ENCODE measurements at places on chromosomes 3 and 15. TPM values are rescaled to one million over a fixed set of nuclear protein-coding genes. Genes with fewer than 3 reads are reported as not detected.

GRCh38 chr3:71243229-71243628 is 340.3 kb downstream of the FOXP1 start:
- H3K36me3 ChIP-seq = no peaks in the 10 kb centered on the region
- no peak overlapping the region for H3K4me3 ChIP-seq
- H3K27ac ChIP-seq = no peak overlapping the region
- H3K27me3 ChIP-seq = peaks cover 2% of the 10 kb centered on the region
- no peaks in the 10 kb centered on the region for H3K4me1 ChIP-seq

- no peaks in the 10 kb centered on the region for H3K36me3 ChIP-seq
- DNase-seq = no peak
- H3K4me3 ChIP-seq = no peak overlapping the region
Observed at GRCh38 chr15:69713726-69714559, 261.3 kb downstream of the RPLP1 start.

DNA sequence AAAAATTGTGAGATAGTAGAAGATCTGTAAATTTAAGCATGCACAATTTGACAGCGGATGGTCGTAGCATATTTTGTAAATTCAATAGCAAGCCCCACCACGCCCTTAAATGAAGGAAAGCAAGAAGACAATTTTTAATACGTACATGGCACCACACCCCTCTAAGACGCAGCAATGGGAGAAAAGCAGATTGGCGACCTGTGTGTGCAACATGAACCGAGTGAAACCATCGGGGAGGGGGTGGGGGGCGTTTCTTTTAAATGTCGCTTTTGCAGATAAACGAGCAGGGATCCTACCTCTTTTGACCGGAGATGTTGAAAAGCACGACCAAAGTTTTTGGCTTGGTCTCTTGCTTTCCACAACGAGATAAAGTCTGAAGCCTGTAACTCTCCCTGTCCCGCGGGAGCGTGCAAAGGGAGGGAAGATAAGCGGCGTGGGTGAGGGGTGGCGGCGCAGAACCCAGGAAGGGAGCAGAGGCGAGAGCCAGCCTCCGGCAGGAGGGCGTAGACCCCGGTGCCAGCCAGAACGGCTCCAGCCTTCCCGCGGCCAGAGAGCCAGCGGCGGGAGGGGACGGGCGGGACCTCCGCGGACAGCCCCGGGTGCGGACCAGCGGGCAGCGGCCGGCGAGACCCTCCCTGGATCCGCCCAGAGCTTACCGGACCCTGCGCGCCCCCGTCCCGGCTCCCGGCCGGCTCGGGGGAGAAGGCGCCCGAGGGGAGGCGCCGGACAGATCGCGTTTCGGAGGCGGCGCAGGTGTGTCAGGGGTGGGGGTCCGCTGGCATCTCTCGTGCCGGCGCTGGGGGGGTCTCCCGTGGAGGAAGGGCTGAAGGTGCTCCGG is at the start of gene CHL1:
Gene CHL1 (plus strand): TSS at position 453 of the 838 bp plus-strand sequence. CDS start 123,014 bp downstream, outside the sequence.
- no peaks in the 10 kb centered on the region for H3K36me3 ChIP-seq
- no peak for DNase-seq
- H3K27ac ChIP-seq = no peak within 1 kb of the TSS
- H3K4me1 ChIP-seq = no peaks in the 10 kb centered on the region
- H3K27me3 ChIP-seq = no peaks in the 10 kb centered on the region

DNA sequence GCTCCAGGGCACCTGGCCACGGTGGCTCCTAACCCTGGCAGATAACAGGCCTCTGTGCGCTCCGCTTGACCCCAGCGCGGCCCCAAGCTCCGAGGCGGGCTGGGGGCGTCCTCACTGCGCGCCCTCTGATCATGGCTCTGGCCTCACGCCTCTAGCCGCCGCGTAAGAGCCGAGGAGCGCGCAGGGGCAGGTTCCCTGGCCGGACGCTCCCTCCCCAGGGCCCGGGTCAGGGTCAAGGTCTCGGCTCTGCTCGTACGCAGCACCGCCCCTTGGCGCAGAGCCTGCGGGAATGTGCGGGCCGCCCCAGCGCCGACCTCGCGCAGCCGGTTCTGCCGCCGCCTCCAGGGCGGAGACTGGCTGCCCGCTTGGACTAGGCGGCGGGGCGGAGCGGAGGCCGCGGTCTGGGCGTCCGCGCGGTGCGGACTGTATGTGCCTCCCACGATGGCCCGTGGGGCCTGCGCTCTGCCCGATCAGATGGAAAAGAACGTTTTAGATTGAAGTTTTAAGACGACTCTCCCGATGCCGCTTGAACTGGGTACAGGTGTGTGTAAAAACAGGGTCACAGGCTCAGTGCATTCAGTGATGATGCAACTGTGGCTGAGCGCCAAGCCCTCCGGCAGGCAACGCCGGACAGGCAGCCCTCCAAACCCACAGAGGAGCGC is 40.8 kb downstream of the CHST14 start:
- no peak for DNase-seq
- H3K27ac ChIP-seq = peak overlapping the region; percentile 19
- H3K4me3 ChIP-seq = peak overlapping the region; percentile 56
- H3K4me1 ChIP-seq = peaks cover 27% of the 10 kb centered on the region
- no peaks in the 10 kb centered on the region for H3K27me3 ChIP-seq

- no peak for DNase-seq
- peaks cover 37% of the 10 kb centered on the region for H3K4me1 ChIP-seq
- peak overlapping the region; percentile 90 for H3K4me3 ChIP-seq
- no peaks in the 10 kb centered on the region for H3K36me3 ChIP-seq
- peak overlapping the region; percentile 94 for H3K27ac ChIP-seq
- no peaks in the 10 kb centered on the region for H3K27me3 ChIP-seq
Observed at GRCh38 chr3:12661926-12662592, 1.9 kb downstream of the RAF1 start.

DNA sequence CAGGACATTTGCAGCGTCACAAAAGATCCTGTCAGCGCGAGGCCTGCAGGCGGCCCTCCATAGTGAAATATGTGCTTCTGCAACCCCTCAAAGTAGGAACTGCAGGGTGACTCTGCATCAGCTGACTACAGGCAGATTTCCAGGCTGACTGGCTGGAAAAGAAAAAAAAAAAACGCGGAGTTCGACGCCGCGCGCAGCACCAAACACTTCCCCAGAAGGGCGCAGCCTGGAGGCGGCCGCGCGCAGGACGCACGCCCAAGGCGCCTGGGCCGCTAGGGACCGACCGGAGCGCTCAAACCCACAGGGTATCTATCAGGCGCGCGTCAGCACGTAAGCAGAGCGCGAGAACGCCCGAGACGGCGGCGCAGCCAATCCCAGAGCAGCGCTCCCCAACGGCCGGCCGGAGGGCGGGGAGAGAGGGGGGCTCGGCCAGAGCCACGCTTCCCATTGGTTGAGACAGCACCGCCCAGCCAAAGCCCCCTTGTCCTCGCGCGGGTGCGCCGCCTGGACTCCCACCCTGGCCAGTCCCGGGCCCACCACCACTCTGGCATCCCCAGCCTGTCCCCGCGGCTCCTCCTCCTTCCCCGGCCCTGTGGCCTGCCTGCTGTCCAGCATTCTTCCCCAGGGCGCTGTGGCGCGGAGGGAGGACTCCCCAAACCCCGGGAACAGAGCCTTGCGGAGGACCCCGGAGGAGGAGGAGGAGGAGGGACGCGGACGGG is 1.0 kb downstream of the BDH1 start:
- DNase-seq = peak; percentile 92
- H3K27ac ChIP-seq = peak overlapping the region; percentile 80
- H3K27me3 ChIP-seq = no peaks in the 10 kb centered on the region
- H3K4me3 ChIP-seq = peak overlapping the region; percentile 81
- H3K4me1 ChIP-seq = peaks cover 9% of the 10 kb centered on the region

DNA sequence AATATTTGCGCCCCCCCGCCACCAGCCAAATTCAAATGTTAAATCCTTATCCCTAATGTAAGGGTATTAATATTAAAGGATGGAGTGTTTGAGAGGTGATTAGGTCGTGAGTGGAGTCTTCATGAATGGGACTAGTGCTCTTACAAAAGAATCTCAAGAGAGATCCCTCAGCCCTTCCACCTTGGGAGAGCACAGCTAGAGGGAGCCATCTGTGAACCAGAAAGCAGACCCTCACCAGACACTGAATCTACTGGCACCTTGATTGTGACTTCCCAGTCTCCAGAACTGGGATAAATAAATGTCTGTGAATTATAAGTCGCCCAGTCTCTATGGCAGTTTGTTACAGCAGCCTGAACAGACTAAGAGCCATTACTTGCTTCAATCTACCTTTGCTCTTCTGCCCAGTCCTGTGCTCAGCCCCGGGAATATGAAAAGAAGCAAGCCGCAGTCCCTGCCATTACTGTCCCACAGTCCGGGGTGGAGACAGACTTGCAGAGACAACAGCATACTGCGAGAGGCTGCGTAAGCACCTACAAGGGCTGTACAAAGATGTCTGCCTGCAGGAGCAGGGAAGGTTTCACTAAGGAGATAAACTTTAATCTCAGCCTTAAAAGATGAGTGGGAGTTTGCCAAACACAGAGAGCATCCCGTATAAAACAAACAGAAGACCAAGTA is 110.7 kb upstream of the TMCO5A start:
- H3K4me1 ChIP-seq = peaks cover 12% of the 10 kb centered on the region
- no peaks in the 10 kb centered on the region for H3K36me3 ChIP-seq
- no peak for DNase-seq
- H3K27ac ChIP-seq = no peak overlapping the region
- H3K27me3 ChIP-seq = 0 out of 2 replicates have a peak, but pooled peaks cover 1% of the 10 kb centered on the region

DNA sequence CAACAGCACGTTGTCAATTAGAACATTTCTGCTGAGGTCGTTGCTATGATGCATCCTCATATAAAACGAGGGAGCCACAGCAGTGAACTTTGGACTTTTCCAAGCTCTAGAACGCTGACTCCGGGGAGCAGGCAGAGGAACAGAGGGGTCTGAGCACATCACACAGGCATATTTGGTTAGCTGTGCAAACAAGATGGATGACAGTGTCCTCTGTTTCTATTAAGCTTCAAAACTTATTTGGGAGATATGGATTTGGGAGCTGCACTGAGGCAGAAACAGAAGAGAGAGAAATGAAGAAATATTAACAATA is 278.0 kb upstream of the TBL1XR1 start:
- peaks cover 21% of the 10 kb centered on the region for H3K4me1 ChIP-seq
- no peaks in the 10 kb centered on the region for H3K27me3 ChIP-seq
- H3K4me3 ChIP-seq = no peak overlapping the region
- DNase-seq = no peak
- H3K27ac ChIP-seq = no peak overlapping the region

GRCh38 chr3:109903100-109903499 is 565.8 kb upstream of the DPPA4 start:
- peaks cover 2% of the 10 kb centered on the region for H3K4me1 ChIP-seq
- no peaks in the 10 kb centered on the region for H3K36me3 ChIP-seq
- H3K4me3 ChIP-seq = no peak overlapping the region
- DNase-seq = no peak

DNA sequence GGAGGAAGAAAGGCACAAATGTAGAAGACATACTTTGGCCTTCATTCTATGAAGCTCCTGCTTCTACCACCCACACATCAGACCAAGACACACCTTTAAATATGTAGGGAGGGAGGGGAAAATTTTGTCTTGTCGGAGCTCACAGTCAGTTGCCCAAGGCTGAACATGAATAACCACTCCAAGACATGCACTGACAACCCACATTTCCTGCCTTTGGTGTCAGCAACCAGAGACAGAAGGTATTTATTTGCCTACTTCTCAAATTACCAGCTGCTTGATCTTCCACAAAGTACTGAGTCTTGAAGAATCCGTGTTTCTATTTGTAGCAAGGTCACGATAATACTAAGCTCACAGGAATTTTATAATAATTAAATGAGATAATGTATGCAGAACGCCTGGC is 169.7 kb downstream of the KCNMB2 start:
- no peaks in the 10 kb centered on the region for H3K27me3 ChIP-seq
- H3K36me3 ChIP-seq = no peaks in the 10 kb centered on the region
- no peak overlapping the region for H3K27ac ChIP-seq
- no peaks in the 10 kb centered on the region for H3K4me1 ChIP-seq
- DNase-seq = no peak
- no peak overlapping the region for H3K4me3 ChIP-seq

- H3K27ac ChIP-seq = no peak overlapping the region
- no peak overlapping the region for H3K4me3 ChIP-seq
- DNase-seq = no peak
- no peaks in the 10 kb centered on the region for H3K36me3 ChIP-seq
Observed at GRCh38 chr3:10764259-10765051, 51.6 kb upstream of the SLC6A11 start.

- H3K36me3 ChIP-seq = no peaks in the 10 kb centered on the region
- H3K27me3 ChIP-seq = no peaks in the 10 kb centered on the region
- H3K4me3 ChIP-seq = no peak overlapping the region
- H3K4me1 ChIP-seq = no peaks in the 10 kb centered on the region
- no peak for DNase-seq
Observed at GRCh38 chr3:468172-468571, 271.6 kb downstream of the CHL1 start.

DNA sequence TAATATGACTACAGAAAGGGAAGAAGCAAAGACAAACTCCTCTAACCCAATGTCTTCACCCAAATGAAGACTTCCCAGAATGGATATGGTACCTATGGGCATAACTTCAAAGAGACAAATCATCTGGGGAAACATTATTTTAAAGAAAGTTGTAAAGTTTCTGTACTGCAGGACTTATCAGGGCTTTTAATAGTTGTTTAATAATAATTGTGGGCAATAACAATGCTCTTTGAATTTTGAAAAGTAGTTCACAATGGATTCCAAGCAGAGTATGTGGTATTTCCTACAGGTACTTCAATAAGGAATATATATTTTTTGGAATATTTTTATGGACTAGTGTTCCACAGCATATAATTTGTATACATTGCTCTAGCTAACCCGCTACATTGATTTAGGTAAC is 503.1 kb downstream of the MCTP2 start:
- H3K27ac ChIP-seq = no peak overlapping the region
- H3K27me3 ChIP-seq = no peaks in the 10 kb centered on the region
- no peaks in the 10 kb centered on the region for H3K36me3 ChIP-seq
- H3K4me3 ChIP-seq = no peak overlapping the region
- H3K4me1 ChIP-seq = no peaks in the 10 kb centered on the region

GRCh38 chr3:167372138-167372537 is 8.0 kb downstream of the ZBBX start:
- H3K36me3 ChIP-seq = no peaks in the 10 kb centered on the region
- no peak for DNase-seq
- no peaks in the 10 kb centered on the region for H3K4me1 ChIP-seq
- H3K27ac ChIP-seq = no peak overlapping the region
- no peak overlapping the region for H3K4me3 ChIP-seq

- no peak overlapping the region for H3K27ac ChIP-seq
- DNase-seq = no peak
- no peak overlapping the region for H3K4me3 ChIP-seq
- no peaks in the 10 kb centered on the region for H3K36me3 ChIP-seq
- no peaks in the 10 kb centered on the region for H3K4me1 ChIP-seq
- H3K27me3 ChIP-seq = no peaks in the 10 kb centered on the region
Observed at GRCh38 chr3:12897381-12898289, 56.3 kb upstream of the RPL32 start.

GRCh38 chr3:161946443-161946960 is 449.9 kb downstream of the OTOL1 start:
- no peak overlapping the region for H3K27ac ChIP-seq
- no peaks in the 10 kb centered on the region for H3K4me1 ChIP-seq
- no peaks in the 10 kb centered on the region for H3K27me3 ChIP-seq

GRCh38 chr15:31300208-31300661 is 26.4 kb upstream of the KLF13 start:
- H3K4me3 ChIP-seq = no peak overlapping the region
- no peaks in the 10 kb centered on the region for H3K27me3 ChIP-seq
- no peak overlapping the region for H3K27ac ChIP-seq
- no peaks in the 10 kb centered on the region for H3K36me3 ChIP-seq

Gene SERPINI2
- 0.27 TPM for total RNA-seq

Gene MOBP
- not detected for total RNA-seq

Gene ANKRD28
- total RNA-seq = 47.5 TPM

Gene BOC
- 3.3 TPM for total RNA-seq

Gene SCN5A
- total RNA-seq = 11.5 TPM

Gene SIDT1
- total RNA-seq = not detected

Gene C3orf20
- total RNA-seq = 0.20 TPM

Gene GALNT15
- total RNA-seq = 0.05 TPM
